ENCODE measurements at places on chromosomes 1 and 21.

DNA sequence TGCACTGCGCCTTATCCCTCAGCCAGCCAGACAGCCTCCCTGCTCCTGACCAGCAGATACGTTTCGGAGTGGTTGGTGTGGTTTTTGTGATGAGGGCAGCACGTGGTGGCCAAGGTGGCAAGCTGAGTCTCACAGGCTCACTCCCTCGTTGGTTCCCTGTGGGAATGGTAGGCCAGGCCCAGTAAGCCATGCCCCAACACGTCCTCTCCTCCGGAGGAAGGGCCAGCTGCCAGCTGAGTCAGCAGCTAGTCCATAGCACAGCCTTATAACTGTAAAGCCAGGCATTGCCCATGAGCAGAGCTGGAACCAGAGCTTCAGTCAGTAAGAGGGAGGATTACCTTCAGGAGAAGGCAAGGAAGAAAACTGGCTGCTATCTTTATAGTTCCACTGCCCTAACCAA is 29.5 kb downstream of the SZRD1 start:
- no peak for DNase-seq

- DNase-seq, result no peak
Observed at GRCh38 chr1:67646145-67647035, 38.6 kb upstream of the GADD45A start.

DNA sequence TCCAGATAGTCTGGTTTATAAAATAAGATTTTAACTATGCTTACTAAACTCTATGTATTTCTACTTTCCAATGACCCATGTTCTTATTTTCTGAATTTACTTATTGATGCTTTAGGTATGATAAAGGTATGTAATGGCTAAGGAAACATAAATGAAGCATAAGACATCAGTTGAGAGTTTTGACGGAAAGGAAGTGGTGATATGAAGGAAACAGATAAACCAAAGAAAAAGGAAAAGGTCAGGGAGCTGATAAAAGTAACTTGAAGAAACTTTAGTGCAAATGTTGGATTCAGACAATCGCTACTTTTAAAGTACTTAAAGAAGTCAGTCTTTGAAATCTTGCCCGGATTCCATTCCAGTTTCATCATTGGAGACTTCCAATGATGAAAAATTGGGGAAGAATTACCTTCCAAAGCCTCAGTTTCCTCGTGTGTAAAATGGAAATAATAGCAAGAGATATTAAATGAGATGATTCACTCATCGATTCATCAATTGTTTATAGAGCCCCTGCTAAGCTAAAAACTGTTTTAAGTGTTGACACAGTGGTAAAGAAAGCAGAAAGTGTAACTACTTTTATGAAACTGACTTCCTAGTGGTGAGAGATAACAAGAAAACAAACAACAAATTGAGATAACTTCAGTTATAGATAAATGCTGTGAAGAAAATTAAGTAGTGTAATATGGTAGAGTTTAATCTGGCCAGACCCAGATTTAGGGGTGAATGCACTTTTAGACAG is 10.6 kb downstream of the PTPRC start:
- DNase-seq, result no peak

DNA sequence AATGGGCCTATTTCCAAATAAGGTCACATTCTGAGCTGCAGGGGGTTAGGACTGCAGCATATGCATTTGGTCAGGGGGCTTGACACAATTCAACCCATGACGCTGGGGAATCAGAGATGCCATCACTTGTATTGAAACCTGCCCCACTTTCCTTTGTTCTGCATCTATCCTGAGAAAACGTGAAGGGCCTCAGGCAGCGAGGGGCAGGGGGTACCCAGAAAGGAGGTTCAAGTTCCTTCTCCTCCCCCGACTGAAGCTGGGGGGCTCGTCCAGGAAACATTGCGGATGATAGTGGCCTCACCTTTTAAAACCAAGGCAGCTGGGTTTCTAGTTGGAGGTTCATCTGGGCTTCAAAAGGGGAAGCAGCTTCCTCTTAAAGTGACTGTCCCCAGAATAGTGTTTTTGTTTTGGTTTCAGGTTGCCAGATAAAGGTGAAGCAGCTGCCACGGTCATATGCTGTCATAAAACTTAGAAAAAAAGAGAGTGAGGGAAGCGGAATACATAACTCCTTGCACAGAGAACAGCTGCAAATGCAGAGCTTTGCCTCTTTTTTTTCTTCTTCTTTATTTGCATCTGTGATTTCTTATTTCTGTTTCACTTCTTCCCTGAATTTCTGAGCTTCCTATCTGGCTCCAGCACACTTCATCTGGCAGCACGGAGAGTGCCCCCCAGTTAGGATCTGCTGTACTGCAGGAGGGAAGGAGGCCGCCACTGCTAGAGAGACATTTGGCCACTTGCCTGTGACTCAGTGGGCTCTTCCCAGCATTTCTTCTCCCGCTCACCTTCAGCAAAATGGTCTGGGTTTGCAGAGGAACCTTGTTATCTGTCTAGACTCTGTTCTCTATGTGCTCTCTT is 142.0 kb downstream of the AJAP1 start:
- DNase-seq, result no peak

GRCh38 chr1:89771991-89772560 is 48.8 kb upstream of the LRRC8D start:
- DNase-seq, result no peak

DNA sequence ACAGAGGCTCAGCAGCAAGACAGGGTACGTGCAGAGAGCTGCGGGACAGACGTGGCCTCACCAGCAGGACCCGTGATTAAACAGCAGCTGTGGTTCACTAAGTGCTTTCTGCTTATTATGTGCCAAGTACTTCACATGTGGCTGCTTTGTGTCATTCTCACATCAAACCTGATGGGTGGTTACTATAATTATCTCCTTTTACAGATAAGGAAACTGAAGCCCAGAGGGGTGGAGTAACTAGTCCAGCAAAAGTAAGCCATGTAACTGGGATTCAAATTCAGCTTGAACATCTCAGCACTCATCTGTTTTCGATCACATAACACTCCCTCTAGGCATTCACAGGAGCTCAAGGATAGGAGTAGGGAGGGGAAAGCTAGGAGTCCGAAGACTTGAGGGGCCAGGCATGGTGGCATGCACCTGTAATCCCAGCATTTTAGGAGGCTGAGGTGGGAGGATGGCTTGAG is 50.8 kb upstream of the CLIC4 start:
- no peak for DNase-seq

- no peak for DNase-seq
Observed at GRCh38 chr1:176205332-176205914, 1.7 kb downstream of the COP1 start.

DNA sequence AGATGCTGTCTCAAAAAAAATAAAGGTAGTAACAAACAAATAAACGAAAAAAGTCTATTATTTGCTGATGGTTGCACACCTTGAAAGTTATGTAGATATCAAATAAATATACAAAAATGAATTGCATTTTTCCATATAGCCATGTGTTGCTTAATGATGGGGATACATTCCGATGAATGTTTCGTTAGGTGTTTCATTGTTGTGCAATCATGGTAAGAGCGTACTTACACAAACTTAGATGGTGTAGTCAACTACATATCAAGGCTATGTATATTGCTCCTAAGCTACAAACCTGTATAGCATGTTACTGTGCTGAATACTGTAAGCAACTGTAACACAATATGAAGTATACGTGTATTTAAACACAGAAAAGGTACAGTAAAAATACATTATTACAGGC is 34.4 kb downstream of the AHCTF1 start:
- DNase-seq, result no peak

GRCh38 chr1:218783916-218784315 is 389.8 kb upstream of the LYPLAL1 start:
- no peak for DNase-seq

DNA sequence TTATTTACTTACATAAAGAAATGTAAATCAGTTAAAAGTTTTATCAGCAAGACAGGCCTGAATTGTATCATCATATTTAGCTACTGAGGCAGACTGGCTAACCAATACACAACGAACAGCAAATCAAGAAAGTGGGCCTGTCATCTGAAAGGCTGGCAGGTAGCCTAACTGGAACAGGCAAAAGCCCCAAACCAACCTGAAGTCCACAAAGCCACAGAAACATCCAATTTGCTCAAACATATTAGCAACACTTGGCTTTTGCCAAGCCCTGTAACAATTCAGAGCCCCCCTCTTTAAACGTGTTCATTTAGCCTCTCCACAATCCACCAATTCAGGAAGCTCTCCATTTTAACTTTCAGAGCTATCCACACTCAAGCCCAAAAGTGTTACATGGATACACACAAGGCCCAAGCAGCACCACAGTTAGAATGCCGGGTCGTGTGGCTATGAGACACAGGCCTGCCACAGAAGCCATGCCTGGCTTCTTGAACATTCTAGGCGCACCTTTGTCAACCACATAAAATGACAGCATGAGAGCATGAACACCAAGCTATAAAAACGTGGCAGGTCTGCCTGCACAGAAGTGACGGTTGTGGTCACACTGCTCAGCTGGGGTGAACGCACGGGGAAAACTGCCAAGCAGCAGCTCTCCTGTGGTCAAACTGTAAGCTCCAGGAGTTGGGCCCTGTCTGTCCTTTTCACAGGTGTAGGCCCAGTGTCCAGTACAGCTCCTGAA is 49.3 kb downstream of the CD34 start:
- DNase-seq, result no peak

DNA sequence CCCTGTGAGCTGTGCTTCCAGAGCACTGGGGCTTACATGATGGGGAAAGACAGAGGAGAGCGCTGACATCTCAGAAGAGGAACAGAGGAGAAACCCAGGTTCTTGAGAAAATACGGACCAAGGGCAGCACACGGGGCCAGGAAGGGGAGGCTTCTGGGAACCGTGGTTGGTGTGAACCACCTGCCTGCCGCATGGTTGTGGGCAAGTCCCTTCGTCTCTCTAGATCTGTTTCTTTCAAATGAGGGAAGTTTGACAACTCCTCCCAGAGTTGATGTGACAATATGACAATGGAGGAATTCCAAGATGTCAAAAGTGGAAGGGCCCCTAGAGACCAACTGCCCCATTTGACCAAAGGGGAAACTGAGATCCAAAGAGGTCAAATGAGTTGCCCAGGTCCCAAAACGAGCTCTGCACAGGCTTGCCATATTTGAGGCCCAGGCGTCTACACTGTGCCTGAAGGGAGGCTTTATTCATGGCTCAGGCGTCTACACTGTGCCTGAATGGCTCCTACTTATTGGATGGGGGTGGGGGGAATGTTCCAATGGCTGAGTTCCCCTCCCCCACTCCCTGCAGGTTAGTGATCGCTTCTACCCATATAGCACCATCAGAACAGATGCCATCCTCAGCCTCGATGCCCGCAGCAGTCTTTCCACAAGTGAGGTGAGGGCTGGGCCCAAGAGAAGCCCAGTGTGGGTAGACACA is 11.2 kb downstream of the EXTL1 start:
- no peak for DNase-seq

DNA sequence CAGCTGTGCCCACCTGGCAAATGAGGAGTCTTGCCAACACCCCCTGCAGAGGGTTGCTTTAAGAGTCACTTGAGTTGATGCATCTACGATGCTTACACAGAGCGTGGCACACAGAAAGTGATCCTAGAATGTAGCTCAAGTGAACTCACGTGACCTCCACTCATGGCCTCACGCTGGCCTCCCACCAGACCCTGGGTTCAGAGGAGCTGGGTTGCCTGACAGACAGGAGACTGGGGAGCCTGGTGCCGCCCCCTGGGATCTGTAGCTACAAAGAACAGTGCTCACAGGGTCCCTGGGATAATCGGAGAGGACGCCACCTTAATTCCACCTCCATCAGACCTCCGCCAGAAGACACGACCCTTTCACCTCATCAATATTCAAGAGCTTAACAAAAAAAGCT is 81.4 kb upstream of the CASZ1 start:
- DNase-seq, result no peak

DNA sequence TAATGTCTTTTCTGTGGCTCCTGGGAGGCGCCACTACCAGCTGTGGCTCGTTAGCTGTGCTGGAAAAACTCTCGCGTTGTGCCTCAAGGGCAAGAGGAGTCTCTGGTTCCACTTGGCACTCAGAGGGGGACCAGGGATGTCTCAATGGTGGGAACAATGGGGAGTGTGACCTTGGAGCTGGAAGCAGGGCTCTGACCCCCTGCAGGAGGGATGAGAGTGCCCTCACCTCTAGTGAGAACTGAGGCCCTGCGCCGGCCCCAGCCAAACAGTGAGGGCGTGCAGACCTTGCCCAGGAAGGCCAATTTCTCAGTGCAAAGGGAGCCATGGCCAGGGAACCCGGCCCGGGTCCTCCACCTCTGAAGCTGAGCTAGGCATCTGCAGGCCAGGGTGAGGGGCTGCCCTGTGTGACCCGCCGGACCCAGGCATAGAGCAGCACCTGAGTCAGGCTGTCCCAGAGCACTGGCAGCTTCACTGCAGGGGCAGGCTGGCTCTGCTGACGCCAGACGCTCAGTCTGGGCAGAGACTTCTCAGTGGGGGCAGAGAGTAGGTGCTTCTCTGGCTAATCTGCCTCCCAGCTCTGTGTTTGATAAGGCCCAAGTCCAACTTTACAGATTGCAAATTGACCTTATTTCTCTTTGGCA is 1.8 kb downstream of the RD3 start:
- no peak for DNase-seq

- no peak for DNase-seq
Observed at GRCh38 chr1:230923176-230923575, 54.9 kb upstream of the C1orf198 start.

GRCh38 chr1:201122321-201122957 is 4.5 kb downstream of the ASCL5 start:
- DNase-seq, result no peak

- no peak for DNase-seq
Observed at GRCh38 chr1:81165963-81166362, 634.8 kb upstream of the ADGRL2 start.

GRCh38 chr1:43005460-43006361 is 47.0 kb upstream of the SLC2A1 start:
- DNase-seq, result no peak

- DNase-seq, result no peak
Observed at GRCh38 chr21:28798798-28799197, 193.9 kb downstream of the LTN1 start.

Data from cortex of kidney (tissue), 1 donor.